ENCODE measurements at places on chromosomes 2 and 18.

DNA sequence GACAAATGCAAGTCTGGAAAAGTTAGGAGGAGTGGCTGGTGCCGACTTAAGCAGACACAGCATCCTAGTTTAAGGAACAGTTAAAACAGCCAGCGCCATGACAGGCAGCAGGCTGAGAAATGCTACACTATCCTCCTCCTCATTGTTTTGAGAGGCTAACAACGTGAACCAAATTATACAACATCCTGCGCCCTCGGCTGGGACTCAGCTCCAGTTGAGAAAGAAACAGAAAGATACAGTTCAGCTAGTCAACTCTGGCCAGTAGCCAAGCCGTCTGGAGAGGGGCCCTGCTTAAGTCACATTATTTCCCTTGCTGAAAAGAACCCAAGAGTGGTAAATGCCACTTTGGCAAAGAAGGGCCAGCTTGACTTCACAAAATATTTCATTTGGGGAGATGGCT is 90.2 kb downstream of the BCL11A start:
- H3K4me3 ChIP-seq = no peak overlapping the region
- peaks cover 6% of the 10 kb centered on the region for H3K4me1 ChIP-seq
- no peaks in the 10 kb centered on the region for H3K27me3 ChIP-seq
- no peak overlapping the region for H3K27ac ChIP-seq

GRCh38 chr2:199115169-199115568 is 342.6 kb downstream of the SATB2 start:
- no peak overlapping the region for H3K27ac ChIP-seq
- no peak for DNase-seq
- no peaks in the 10 kb centered on the region for H3K27me3 ChIP-seq

DNA sequence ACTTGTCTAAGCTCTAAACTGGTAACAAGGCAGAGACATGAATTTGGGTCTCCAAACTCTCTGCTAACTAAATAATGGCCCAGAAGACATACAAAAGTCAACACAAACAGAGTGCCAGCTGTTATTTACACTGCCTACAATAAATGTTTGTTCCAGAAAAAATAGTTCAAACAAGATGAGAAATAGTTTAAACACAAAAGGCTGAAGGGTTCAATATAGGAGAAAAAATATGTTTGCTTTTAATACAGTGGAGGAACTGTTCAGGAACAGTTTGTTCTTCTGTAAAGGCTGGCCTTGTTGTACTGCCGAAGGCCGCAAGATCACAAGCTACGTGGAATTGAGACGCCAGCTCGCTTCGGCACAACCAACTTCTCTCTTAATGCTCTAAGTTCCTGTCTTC is 74.6 kb downstream of the AFF3 start:
- no peak for DNase-seq
- no peak overlapping the region for H3K4me3 ChIP-seq
- H3K27me3 ChIP-seq = no peaks in the 10 kb centered on the region
- no peaks in the 10 kb centered on the region for H3K4me1 ChIP-seq
- no peak overlapping the region for H3K27ac ChIP-seq

DNA sequence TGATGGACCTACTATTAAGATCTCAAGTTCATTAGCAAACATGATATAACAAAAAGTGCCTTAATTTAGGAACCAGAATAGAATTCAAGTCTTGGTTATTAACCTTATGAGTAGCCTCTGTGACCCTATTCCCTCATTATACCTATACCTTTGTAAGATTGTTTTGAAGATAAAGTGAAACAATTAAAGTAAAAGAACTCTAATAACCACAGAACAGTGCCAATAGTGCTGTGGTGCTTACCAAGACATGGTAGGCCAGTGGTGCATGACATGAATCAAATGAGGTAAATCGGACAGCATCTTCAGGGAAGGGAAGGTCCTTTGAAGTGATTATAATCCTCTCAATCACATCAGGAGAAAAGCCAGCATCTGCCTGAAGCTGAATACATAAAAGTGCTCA is 36.4 kb downstream of the METTL4 start:
- no peaks in the 10 kb centered on the region for H3K4me1 ChIP-seq
- H3K4me3 ChIP-seq = no peak overlapping the region
- DNase-seq = no peak
- no peaks in the 10 kb centered on the region for H3K27me3 ChIP-seq
